ENCODE measurements at places on chromosomes 12 and 14.

DNA sequence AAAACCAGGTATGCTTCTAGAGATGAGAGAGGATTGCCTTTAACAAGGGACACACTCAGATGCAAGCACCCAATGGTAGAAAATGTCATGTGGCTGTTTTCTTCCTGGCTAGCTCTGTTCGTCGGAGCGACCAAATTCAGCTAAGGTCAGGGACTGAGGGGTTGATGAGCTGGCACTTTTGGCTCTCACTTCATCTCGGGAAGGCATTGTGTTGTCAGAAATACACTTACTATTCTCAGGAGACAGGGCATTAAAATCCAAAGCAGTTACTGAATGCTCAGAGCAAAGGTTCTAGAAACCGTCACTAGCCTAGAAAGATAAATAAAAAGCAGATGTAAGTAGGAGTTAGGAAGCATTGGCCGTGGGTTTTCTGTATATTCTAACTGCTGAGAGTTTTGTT, 275.7 kb upstream of the SSTR1 start:
- DNase-seq = no peak

- DNase-seq = no peak
Measured at GRCh38 chr14:26887847-26888246, 290.0 kb upstream of the NOVA1 start.

DNA sequence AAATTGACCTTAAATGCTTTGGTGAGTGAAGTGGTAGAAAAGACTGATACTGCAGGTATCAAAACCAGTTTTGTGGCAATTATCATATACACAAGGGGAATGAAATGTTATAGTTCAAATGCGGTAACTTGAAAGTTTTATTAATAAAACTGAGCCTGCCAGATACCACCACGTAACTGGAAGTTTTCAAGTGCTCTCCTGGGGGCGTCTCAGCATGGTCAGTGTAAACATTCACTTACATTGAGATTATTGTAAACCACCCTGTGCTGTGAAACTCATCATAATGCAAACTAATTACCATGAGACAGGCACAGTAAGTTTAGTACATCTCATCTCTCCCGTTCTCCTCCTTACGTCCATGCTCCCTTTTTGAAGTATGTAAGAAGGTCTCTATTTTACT, 280.7 kb upstream of the FAR2 start:
- DNase-seq = no peak

DNA sequence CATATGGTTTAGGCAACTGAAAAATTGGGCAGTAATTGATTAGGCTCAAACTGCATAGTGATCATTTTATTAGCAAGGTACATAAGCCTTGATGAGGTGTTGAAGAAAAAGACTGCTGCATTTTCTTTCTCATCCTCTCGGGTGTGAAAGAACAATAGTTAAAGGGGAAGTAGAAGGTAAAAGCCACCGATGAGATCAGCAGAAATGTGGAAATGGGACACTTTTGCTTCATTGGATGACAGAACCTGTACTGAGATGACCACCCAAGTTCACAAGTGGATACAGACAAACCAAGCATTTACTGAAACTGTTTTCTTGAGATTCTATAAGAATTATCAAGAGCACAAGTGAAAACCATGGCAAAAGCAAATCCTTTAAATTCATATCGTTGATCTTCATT, 184.0 kb downstream of the TMX1 start:
- no peak for DNase-seq

DNA sequence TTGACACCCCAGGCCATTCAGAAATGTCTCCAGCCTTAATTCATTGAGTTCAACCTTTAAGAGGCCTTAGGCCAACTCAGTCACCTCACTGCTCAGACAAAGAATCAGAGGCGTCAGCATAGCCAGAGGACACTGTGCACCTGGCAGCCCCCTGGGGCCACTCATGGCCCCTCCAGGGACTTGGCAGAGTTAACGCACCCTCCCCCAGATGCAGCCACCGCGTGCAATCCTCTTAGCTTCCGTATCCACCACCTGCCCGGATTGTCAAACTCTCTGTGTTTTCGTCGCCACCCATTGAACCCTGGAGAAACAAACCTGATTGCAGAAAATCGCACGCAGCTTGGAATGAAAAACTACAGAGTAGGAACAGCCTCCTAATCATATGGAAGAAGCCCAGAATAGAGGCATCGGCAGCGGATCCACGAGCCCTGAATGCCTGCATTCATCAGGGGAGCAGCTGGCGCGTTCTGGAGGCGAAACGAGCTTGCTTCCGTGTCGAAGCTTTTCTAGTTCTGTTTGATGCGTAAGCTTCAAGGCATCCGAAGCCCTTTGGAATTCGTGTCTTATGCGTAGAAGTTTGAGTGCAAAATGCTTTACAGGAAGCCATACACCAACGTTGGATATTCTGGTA, 22.4 kb downstream of the BRI3BP start:
- DNase-seq = no peak

DNA sequence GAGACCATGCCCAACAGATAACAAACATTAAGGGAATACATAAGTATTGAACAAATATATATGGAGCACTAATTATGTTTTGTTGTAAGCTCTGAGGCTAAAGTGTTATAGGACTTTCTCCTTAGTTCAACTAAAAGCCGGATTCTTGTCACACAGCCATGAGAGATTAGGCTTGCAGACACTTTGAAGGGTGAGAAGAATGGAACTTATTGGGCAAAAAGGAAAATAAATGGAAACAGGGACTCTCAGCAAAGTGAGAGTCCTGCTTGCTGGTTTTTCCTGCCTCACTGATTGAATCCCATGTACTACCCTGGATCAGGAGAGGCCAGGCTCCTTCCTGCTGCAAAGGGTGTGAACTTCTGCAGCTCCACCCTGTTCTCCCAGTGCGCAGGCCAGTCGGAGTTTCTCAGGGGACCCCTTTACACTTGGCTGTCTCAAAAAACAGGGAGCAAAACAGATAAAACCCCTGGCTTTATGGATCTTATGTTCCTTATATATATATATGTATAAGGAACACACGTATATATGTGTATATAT, 77.1 kb upstream of the FUT8 start:
- no peak for DNase-seq

- no peak for DNase-seq
Measured at GRCh38 chr14:69260861-69261564, 1.1 kb downstream of the GALNT16 start.

GRCh38 chr14:53539489-53540126, 386.5 kb upstream of the DDHD1 start:
- peak; percentile 1 for DNase-seq

DNA sequence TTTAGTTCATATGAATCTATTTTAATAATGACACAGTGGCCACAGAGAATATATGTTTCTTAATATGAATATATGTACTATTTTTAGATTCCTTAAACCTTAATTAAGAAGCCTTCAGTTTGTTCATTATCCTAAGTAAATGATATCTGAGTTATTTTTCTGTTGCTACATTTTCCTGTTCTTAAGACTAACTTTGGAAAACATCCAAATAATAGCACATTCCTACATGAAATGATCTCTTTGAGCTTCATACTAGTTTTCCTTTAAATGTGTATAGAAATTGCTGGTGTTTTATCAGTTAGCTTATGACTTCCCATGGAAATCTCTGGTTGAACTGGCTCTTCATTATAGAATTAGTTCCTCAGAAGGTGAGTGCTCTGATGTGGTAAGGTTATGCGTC, 72.1 kb downstream of the POLR3B start:
- no peak for DNase-seq

DNA sequence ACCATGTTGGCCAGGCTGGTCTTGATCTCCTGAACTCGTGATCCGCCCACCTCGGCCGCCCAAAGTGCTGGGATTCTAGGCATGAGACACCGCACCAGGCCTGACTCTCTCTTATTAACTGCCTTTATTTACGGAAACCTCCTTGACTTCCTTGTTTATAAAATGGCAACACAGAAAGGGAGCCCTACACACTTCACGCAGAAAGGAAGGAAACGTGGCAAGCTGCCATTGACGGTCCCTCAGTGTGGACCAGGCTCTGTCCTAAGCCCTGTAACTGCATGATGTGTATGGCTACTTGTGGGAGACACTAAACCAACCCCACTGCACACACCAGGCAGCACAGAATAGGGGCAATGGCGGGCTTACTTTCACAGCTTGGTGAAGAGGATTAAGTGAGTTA, 11.7 kb downstream of the CINP start:
- no peak for DNase-seq

GRCh38 chr12:101019667-101020066, 190.4 kb downstream of the SLC5A8 start:
- DNase-seq = no peak

DNA sequence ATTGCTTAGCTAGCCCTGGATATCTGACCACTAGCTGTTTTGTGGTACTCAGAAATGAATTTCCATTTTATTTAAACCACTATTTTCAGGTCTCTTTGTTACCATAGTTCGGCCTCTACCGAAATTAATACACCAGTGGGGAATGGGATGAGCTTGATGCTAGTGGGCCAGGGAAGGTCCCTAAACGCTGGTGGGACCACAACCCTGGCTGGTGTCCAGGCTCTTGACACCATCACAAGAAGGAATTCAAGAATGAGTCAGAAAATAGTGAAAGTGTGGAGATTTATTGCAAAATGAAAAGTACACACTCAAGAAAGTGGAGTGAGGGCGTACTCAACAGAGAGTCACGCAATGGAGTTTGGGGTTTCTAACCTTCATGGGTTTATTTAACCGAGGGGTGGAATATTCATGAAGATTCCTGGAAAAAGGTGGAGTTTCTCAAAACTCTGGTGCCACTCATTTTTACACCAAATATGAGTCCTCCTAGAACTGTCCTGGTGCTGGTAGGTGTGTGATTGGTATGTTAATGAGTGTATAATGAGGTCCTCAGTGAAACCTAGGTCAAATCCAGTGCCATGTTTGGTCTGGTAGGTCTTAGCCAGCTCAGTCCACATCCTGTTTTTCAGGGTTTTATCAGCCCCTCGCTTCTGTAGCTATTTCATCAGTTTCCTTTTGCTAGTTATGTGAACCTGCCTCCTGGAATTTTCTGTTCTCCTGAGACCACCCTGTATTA, 38.9 kb upstream of the LRP6 start:
- no peak for DNase-seq

DNA sequence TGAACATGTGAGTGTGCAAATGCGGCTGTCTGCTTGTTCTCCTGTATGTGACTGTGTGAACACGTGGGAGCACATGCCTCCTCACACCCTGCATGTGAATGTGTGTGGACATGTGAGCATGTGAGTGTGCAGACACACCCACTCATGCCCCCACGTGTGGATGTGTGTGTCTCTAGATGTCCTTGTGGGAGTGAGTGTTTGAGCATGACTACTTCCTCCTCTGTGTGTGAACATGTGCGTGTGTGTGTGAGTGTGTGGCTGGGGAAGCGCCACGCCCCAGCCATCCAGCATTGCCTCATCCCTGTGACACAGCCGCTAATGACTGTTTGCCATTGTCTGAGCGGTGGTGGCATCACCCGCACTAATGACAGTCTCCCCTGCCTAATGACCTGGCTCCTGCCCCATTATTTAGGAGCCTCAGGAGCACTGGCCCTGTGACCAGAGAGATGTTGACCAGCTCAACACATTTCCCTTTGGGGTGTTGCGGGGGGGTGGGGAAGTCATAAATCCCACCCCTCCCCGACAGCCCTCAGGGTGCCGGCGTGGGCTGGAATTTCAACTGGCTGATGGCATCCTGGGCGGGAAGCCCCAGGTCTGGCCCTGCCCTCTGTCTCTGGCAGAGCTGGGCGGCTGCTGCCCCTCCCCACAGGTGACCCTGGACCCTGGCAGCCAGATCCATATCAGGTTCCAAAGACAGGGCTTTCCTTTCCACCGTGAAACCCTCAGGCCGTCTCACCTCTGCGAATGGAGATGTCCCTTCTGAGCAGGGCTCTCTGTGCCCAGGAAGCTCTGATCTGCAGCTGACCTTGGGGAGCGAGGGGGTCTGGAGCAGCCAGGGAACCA, 11.5 kb upstream of the KRT80 start:
- no peak for DNase-seq

DNA sequence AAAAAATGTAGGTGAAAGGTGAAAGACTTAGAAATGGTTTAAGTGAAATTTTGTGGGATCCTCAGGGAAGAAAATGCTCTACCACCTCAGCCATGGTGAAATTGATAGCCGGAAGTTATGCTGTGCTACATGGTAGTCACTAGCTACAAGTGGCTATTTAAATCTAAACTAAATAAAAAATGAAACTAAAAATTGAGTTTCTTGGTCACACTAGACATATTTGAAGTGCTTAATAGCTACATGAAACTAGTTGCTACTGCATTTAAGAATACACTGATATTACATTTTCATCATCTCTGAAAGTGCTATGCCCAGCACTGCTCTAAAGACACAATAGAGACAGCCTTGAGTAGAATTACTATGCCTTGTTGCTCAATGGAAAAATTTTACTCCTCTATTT, 10.3 kb upstream of the SLCO1B3 start:
- DNase-seq = no peak

GRCh38 chr14:58100735-58101368, 51.2 kb downstream of the ARMH4 start:
- no peak for DNase-seq

DNA sequence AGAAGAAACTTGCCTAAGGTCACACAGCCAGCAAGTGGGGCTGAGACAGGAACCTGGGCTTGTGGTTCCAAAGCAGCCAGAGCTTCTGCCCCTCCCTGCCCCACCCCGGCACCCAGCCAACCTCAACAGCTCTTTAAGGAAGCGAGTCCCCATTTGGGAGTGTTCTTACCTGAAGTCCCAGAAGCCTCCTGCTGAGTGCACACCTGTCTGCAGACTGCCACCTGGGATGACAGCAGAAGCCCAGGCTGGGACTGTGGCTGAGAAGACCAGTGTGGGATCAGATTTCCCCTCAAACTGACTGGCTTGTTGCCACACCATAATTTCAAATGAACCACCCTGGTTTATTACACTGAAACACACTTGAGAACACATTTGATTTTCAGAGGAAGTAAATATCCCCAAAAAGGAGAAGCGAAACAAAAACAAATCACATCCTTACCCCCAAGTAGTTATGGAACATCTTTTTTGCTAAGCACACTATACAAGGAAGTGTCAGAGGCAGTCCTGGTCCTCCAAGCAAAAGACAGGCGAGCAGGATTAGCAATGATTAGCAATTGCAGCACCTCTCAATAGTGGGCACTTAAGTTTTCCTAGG, 6.3 kb upstream of the RIN3 start:
- DNase-seq = no peak

- DNase-seq = no peak
Measured at GRCh38 chr12:98725476-98726247, 80.6 kb downstream of the APAF1 start.

GRCh38 chr14:77245820-77246219, 25.2 kb downstream of the NGB start:
- no peak for DNase-seq

DNA sequence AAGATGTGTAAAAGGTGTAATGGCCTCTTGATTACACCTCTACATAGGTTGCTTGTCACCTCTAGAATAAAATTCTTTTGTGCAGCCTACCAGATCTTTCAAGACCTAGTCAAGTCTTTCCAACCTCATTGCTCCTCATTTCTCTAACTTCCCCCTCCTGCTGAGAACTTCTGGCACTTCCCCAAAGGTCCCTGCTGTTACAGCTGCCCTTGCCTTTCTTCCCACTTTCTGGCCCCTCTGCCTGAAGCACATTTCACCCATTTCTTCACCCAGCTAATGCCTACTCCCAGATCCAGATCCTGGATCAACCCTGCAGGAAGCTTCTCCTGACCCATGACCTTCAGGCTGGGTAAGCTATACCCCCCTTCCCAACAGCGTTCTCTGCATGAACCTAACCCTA, 1.5 kb downstream of the TSHR start:
- DNase-seq = no peak

- DNase-seq = no peak
Measured at GRCh38 chr12:5614256-5614655, 182.3 kb downstream of the NTF3 start.
